ENCODE measurements at places on chromosomes 4 and X.

DNA sequence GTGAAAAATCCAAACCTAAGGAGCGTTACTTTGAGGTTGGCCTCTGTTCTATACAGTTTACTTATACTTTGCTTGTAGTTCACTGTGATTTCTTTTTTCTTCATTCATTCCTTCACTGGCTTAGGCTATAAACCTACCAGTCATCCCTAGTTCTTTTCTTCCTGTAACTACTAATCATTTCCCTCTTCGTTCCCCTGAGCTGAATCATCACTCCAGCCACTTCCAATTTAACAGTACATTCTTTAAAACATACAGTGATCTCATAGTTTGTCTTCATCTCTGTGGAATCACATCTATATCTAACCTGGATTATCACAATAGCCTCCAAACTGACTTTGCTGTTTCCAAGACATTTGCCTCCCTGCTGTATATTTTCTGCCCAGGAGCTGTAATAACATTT is 25.2 kb upstream of the NPFFR2 start:
- no peak for DNase-seq

GRCh38 chr4:2132438-2132837 is 73.3 kb downstream of the NAT8L start:
- DNase-seq = peak; percentile 34

DNA sequence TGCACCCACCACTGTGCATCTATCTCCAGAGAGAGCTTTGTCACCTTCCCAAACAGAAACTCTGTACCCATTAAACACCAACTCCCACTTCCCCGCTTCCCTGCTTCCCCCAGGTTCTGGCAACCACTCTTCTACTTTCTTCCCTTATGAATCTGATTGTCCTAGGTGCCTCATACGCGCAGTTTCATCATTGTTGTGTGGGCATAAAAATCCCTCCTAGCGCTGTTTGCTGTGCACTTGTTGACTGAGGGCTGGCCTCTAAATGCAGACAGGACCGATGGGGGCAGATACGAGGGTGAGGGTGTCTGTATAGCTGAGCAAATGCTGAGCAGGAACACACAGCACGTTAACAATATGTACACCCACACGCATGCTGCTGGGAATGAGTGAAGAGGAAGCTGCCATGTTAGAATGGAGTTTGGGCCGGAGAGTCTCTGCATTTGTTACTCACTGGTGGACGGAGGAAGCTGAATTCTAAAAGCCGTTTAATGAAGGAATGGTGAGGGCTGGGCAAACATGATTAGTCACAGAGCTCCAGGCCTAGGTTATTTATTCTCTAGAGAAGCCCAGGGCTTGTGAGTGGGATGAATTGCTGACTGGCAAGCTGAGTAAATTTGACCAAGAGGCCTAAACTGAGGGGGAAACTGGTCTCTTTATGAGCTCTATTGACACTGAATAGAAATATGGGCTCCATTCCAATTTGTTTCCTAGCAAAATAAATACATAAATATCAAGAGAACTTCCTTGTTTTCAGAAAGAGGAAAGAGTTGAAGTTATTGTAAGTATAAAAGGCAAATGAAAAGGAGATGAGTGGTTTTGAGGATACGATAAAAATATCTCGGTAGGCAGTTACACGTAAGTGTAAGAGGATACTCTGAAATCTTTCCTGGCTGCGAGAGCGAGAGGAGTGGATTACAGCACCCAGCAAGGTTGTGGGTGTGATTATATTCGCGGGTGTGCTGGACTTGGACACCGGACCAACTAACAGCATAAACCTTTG is 95.9 kb upstream of the RPS6KA3 start:
- no peak for DNase-seq

GRCh38 chrX:44903107-44903506 is 30.1 kb downstream of the KDM6A start:
- peak; percentile 22 for DNase-seq

DNA sequence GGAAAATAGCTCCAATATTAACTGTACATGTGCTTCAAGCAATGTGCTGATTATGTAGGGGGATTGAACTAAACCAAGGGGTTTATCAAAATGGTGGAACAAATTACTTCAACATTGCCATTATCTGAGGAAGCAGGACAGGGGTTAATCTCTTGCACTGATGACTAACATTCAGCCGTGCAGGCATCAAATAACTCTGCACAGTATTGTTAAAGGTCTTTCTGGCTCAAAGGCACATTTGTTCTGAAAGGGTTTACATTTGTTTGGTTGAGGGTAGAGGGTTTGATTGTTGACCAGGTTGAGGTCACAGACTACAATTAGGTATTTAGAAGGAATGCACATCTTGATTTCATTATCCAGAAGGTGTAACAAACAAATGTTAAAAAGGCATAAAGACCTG is 32.2 kb upstream of the CCSER1 start:
- no peak for DNase-seq

DNA sequence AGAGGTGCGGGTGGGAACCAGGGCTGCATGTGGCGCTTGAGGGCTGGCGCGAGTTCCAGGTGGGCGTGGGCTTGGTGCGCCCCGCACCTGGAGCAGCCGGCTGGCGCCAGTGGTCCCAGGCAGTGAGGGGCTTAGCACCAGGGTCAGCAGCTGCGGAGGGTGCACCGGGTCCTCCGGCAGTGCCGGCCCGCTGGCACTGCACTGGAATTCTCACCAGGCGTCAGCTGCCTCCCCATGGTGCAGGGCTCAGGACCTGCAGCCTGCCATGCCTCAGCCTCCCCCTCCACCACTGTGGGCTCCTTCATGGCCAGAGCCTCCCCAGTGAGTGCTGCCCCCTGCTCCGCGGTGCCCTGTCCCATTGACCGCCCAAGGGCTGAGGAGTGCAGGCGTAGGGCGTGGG is 174.0 kb downstream of the ADAM29 start:
- DNase-seq = no peak

GRCh38 chr4:152363086-152363485 is 172.8 kb downstream of the FBXW7 start:
- DNase-seq = no peak

DNA sequence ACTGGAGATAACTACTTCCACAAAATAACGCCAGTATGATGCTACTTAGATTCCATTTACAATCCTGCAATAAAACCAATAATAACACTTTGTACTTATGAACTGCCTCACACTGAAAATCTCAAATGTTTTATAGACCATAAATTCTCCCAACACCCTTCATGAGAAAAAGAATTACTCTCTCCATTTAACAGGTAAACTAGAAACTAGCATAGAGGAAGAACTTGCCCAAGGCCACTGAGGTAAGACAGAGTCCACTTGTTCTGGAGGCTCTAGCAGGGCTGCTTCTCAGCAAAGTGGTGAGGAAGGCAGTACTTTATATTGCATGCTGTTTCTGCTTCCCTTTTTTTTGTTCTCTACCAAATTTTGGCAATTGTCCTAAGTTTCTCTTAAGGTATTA is 11.5 kb upstream of the BMP3 start:
- no peak for DNase-seq

- no peak for DNase-seq
Measured at GRCh38 chr4:41267997-41268396, 11.3 kb downstream of the UCHL1 start.

- DNase-seq = no peak
Measured at GRCh38 chr4:128543696-128544095, 256.1 kb upstream of the PGRMC2 start.

DNA sequence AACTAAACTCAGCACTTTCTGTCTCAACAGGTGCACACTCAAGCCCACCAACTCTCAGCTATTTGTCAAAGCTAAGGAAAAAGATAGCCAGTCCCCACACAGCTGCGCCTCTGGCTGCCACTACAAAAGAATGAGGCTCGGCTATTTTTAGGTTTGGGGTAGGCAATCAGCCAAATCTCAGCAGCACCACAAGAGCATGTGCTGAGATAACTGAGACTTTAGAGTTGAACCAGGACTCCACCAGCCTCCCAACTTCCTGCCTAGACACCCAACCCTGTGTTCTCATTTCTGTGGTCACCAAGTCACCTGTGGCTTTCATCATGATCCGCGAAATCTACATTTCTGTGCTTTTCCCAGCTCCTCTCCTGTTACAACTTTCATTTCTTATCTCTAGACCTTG is 28.0 kb downstream of the DMD start:
- DNase-seq = no peak

- no peak for DNase-seq
Measured at GRCh38 chr4:168720396-168720900, 223.6 kb downstream of the PALLD start.

GRCh38 chr4:151031831-151032605 is 16.9 kb upstream of the LRBA start:
- no peak for DNase-seq

- DNase-seq = no peak
Measured at GRCh38 chr4:184463856-184464255, 10.5 kb downstream of the IRF2 start.

GRCh38 chr4:23298371-23298770 is 591.5 kb downstream of the PPARGC1A start:
- no peak for DNase-seq

- DNase-seq = no peak
Measured at GRCh38 chr4:181982437-181982836, 260.8 kb upstream of the TENM3 start.

DNA sequence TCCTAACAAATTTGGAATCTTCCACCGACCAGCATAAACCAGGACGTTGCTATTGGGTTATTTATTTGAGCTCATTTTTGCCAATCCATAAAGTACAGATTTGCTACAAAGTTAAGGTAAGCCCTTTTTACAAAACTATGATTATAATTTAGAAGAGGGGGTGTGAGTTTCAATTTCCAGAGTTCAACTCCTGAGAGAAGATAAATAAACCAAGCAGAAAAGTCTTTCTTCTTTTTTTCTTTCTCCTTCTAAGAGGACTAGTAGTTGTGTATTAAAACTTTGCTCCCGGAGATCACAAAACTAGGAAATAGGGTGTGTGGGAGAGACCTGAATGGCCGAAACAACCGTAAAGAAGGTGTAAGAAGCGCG is 2.6 kb downstream of the PITX2 start:
- no peak for DNase-seq

DNA sequence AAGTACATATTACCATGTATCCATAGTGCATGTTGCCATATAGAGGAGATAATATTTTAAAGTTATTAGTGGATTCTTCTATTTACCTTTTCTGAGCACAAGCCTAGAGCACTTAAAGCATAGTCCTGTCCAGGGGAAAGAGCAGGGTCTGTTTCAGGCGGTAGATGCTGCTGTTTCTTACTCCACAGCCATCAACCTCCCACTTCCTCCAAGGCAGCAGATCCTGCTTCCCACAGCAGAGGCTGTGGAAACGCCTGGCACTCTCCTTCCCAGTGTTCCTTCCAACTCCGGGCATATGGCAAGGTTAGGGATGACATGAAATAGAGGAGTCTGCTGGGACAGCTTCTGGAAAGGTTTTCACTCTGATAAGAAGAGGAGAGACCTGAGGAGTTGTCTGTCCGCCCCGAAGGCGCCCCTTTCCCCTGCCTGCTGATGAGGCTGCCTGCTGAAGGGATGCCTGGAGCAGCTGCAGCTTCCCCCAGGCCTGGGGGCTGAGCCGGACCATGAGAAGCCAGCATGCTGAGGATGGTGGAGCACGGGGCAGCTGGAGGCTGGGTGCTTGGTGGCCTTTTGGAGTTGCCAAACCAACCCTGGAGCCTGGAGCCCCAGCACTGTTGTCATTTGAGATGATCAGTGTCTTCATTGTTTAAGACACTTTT is 43.9 kb upstream of the SLC25A4 start:
- no peak for DNase-seq

DNA sequence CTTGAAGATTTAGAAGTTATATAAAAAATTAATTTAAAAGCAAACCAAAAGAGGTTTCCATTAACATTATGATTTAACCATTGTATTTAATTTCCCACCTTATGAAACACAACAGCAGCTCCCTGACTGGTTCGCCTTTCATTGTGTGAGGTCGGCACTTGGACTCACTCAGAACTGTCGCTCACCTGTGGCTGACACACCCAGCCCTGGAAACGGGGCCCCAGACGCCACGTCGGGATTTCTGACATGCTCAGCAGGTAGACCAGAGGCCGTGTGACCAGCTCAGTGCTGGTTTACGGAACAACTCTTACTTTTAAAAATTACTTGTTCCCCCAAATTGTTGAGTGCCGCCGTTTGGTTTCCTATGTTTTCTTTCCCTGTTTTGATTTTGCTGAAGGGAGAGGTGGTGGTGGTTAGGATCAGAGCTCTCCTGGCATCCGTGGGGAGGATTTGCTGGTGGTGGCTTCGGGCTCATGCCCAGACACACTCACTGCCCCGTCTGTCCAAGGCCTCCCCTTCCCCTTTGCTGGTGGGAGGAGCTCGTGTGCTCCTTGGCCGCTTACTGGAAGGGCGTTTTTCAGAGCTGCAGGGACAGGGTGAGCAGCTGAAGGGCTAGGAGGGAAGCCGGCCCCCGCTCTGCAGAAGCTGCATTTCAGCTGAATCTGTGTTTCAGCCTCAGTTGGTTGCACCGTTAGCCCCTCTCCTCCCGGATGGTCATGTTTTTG is 59.2 kb downstream of the CPLX1 start:
- DNase-seq = no peak
